Activated naive CD4-positive, alpha-beta T cell treated with anti-CD3 and anti-CD28 coated beads, Interleukin-2, amount 50 U/mL, for 16 hours (primary cell): ENCODE measurements at places on chromosomes 5 and 9.

- no peak for DNase-seq
These were observed 57.0 kb downstream of the DUSP1 start for GRCh38 chr5:172713809-172714490.

- no peak for DNase-seq
These were observed 114.1 kb downstream of the PIK3R1 start for GRCh38 chr5:68329554-68330255.

DNA sequence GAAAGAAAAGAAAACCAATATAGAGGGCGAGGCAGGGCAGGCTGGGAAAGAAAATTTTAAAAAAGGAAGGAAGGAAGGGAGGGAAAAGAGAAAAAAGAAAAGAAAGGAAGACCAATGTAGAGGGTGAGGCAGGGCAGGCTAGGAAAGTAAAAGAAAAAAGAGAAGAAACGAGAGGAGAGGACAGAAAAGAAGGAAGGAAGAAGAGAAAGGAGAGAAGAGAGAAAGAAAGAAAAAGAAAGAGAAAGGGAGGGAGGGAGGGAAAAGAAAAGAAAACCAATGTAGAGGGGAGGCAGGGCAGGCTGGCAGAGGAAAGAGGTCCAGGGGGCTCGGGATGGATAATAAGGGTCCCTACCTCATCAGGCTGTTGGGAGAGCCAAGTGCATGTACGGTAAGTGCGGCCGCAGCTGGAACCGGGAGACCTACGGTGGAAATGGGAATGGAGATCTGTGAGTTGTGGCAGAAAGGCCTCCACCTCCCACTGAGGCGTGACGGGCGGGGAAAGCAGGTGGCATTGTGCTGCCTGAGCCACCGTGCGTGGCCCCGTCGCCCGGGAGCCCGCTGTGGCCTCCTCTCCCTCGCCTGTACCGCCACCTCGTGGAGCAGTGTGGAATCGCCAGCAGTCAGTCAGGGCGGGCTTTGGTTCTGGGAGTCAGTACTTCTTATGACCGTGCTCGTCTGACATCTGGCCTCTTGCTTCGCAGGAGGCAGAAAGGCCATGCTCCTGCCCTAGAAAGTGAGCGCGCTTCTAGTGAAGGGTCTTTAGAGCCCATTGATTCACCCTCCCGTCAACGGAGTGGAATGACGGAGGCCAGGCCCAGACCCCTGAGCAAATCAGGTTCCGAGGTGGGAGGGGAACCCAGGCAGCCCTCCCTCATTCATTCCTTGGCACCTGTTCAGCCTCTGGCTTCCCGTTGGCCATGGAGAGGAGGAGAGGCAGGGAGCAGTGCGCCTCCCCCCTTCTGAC, 10.4 kb upstream of the NHP2 start:
- DNase-seq: peak; percentile 92

GRCh38 chr9:137590123-137590468, 216 bp downstream of the ZMYND19 start:
- no peak for DNase-seq

GRCh38 chr5:35679357-35679756, 61.7 kb downstream of the SPEF2 start:
- no peak for DNase-seq

- DNase-seq: no peak
These were observed 25.6 kb downstream of the SLC31A1 start for GRCh38 chr9:113246928-113247327.

- DNase-seq: no peak
These were observed 27.0 kb upstream of the TMOD1 start for GRCh38 chr9:97474372-97474925.

GRCh38 chr9:7121055-7121454, 363.3 kb downstream of the KDM4C start:
- no peak for DNase-seq

DNA sequence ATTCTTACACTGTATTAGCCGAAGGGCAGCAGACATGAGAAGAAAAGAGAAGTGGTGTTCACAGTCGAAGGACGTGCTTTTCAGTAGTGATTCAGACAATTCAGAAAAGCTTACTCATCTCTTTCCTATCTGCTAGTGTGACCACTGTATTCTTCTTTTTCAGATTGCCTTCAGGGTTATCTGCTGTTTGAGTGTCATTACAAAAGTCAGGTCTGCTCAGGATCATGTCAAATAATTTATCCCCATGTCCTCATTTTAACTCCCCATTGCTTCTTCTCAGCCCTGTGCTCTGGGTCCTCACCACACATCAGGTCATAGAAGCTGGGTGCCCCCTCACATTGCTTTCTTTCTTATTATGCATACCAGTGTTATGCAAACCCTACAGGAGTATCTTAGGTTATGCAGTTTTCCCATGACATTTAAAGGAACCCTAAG, 394.0 kb downstream of the CETN3 start:
- no peak for DNase-seq

GRCh38 chr9:22922222-22922621, 475.6 kb downstream of the DMRTA1 start:
- DNase-seq: no peak
